ENCODE measurements at places on chromosomes 13 and 19. TPM values are rescaled to one million over a fixed set of nuclear protein-coding genes. Genes with fewer than 3 reads are reported as not detected.
A peak's percentile ranks its signal among the peaks of the same experiment; 100 is the strongest.

GRCh38 chr13:45847554-45848224 is 3.9 kb downstream of the SIAH3 start:
- no peak for DNase-seq
- peaks cover 32% of the 10 kb centered on the region for H3K4me1 ChIP-seq
- H3K4me3 ChIP-seq, result no peak overlapping the region
- H3K36me3 ChIP-seq, result no peaks in the 10 kb centered on the region
- H3K27ac ChIP-seq, result no peak overlapping the region
- peaks cover 7% of the 10 kb centered on the region for H3K27me3 ChIP-seq

Gene SHANK1
- total RNA-seq, result 6.5 TPM

DNA sequence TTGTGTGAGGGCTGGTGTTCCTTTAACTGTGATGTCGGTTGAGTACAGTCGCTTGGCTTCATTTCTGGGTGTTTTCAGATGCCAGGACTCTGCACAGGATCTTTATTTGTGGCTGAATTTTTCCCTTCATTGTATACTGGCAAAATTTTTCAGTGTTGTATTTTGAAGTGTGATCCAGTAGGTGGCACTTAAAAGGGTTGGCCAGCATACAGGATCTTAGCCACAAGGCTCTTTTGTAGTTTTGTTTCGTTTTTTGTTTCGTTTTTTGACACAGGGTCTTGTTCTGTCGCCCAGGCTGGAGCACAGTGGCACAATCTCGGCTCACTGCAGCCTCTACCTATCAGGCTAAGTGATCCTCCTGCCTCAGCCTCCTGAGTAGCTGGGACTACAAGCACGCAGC is 8.7 kb downstream of the FCAR start:
- no peak overlapping the region for H3K27ac ChIP-seq
- H3K4me3 ChIP-seq, result no peak overlapping the region
- H3K4me1 ChIP-seq, result no peaks in the 10 kb centered on the region

Gene HSPB6
- total RNA-seq, result not detected

- H3K4me3 ChIP-seq, result peak overlapping the region; percentile 90
- peaks cover 7% of the 10 kb centered on the region for H3K27me3 ChIP-seq
- H3K27ac ChIP-seq, result no peak overlapping the region
- peaks cover 3% of the 10 kb centered on the region for H3K36me3 ChIP-seq
Observed at GRCh38 chr13:23160638-23161480, 19.9 kb upstream of the SGCG start.

GRCh38 chr13:91126806-91127205 is 220.7 kb upstream of the MIR17HG start:
- DNase-seq, result no peak
- no peak overlapping the region for H3K27ac ChIP-seq
- H3K36me3 ChIP-seq, result no peaks in the 10 kb centered on the region
- H3K27me3 ChIP-seq, result no peaks in the 10 kb centered on the region

- peaks cover 14% of the 10 kb centered on the region for H3K27me3 ChIP-seq
- no peak for DNase-seq
- H3K27ac ChIP-seq, result no peak overlapping the region
- no peak overlapping the region for H3K4me3 ChIP-seq
- no peaks in the 10 kb centered on the region for H3K4me1 ChIP-seq
Observed at GRCh38 chr13:98771838-98772611, 19.6 kb upstream of the SLC15A1 start.

Gene CGB3
- total RNA-seq, result not detected

GRCh38 chr13:48110132-48110868 is 15.4 kb upstream of the MED4 start:
- H3K36me3 ChIP-seq, result no peaks in the 10 kb centered on the region
- no peak overlapping the region for H3K4me3 ChIP-seq
- peaks cover 7% of the 10 kb centered on the region for H3K4me1 ChIP-seq
- H3K27me3 ChIP-seq, result peaks cover 1% of the 10 kb centered on the region
- no peak overlapping the region for H3K27ac ChIP-seq

DNA sequence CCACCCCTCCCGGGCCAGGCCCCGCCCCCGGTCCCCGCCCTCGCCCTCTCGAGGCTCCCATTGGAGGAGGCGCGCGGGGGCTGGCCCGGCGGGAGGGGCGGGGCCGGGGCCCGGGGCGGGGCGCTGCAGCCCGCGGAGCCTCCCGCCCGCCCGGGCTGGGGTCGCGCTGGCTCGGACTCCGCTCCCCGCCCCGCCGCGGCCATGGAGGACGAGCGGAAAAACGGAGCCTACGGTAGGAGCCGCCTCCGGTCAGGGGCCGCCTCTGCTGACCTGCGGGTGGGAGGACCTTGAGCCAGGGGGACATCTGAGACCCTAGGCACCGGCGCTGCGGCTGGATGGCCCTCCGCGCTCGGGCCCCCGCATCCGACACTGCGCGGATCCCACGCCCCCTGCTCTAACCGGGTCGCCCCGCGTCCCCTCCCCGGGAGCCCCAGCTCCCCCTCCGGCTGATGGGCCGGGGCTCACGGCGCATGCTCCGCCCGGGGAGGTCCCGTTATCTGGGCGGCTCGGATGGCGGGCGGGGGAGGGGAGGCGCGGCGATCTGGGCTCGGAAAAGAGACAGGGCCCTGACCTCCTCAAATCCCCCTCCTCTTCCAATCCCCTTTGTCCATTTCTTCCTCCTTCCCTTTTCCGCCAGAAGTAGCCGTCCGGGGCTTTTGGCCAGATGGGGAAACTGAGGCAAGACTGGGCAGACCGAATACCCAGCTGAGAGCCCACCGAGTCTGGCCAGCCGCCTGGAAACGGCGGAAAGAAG is 15.4 kb upstream of the AP1M2 start:
- H3K27me3 ChIP-seq, result peaks cover 1% of the 10 kb centered on the region
- H3K36me3 ChIP-seq, result peaks cover 5% of the 10 kb centered on the region
- peaks cover 19% of the 10 kb centered on the region for H3K4me1 ChIP-seq

DNA sequence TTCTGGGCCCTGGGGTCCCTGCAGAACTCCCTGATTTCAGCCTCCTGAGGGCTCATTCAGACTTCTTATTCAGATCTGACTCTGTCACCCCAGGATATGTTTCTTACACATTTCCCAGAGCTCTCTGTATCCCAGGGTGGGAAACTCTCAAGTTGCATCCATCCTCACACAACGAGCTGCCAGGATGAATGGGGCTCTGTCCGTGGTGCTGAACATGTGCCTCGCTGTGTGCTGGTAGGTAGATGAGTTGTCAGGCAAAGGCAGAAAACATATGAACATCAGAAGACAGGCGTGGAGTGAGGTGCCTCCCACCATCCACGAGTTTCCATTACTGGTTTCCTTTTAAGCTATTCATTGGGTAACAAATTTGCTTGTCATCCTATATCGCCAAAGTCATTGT is 11.4 kb upstream of the IGFL1 start:
- DNase-seq, result peak; percentile 59
- H3K36me3 ChIP-seq, result no peaks in the 10 kb centered on the region
- no peak overlapping the region for H3K27ac ChIP-seq
- H3K27me3 ChIP-seq, result peaks cover 2% of the 10 kb centered on the region
- H3K4me1 ChIP-seq, result no peaks in the 10 kb centered on the region

Gene CEACAM21
- 74.1 TPM for total RNA-seq

- no peak overlapping the region for H3K27ac ChIP-seq
- no peaks in the 10 kb centered on the region for H3K4me1 ChIP-seq
- H3K4me3 ChIP-seq, result no peak overlapping the region
- H3K27me3 ChIP-seq, result peaks cover 12% of the 10 kb centered on the region
Observed at GRCh38 chr19:3769494-3769893, 2.5 kb downstream of the RAX2 start.

Gene PET100
- total RNA-seq, result 122 TPM

Gene MEIOSIN
- total RNA-seq, result not detected

All from endothelial cell (in vitro differentiated cells).